Dermis microvascular lymphatic vessel endothelial cell (primary cell): ENCODE measurements at places on chromosomes 12 and 14. TPM values are rescaled to one million over a fixed set of nuclear protein-coding genes. Genes with fewer than 3 reads are reported as not detected.

The HNRNPC gene
- total RNA-seq = 479 and 693 TPM in 2 replicates

The TTC6 gene
- total RNA-seq = under 0.01 and 0.13 TPM in 2 replicates

The TSPAN8 gene
- total RNA-seq = not detected in 2 replicates

The SLC38A4 gene
- 2.3 and 3.2 TPM in 2 replicates for total RNA-seq

The ESR2 gene
- total RNA-seq = under 0.01 and 0.39 TPM in 2 replicates

The ACOT6 gene
- total RNA-seq = not detected in 2 replicates

The GPR84 gene
- not detected in 2 replicates for total RNA-seq

The OASL gene
- 0.25 and 0.26 TPM in 2 replicates for total RNA-seq

The SVOP gene
- not detected in 2 replicates for total RNA-seq

The RESF1 gene
- total RNA-seq = 35.7 and 46.9 TPM in 2 replicates
